ENCODE measurements at places on chromosomes 6 and 20.

- DNase-seq = no peak
These were observed 494.2 kb upstream of the JAG1 start for GRCh38 chr20:11168026-11168425.

DNA sequence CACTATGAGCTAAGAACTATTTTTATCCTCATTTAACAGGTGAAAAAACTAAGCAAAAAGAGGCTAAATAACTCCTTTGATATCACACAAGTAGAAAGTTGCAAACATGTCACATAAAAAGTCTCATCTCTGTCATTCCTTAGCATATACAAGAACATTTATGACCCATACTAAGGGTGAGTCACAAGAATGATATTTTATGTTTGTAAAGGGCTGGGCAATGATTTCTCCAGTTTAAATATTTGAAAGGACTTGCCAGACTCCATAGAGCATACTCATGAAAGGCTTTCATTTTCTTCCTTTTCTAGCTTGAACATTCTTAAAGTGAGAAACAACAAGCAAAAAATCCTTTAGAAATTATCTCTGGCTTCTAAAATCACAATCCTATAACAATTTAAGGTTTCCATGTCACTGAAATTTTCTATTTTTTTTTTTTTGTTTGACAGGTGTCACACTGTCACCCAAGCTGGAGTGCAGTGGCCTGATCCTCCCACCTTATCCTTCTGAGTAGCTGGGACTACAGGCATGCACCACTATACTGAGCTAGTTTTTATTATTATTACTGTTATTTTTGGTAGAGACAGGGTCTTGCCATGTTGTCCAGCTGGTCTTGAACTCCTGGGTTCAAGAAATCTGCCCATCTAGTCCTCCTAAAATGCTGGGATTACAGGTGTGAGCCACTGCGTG is 338.0 kb upstream of the KHDRBS2 start:
- DNase-seq = no peak

- no peak for DNase-seq
These were observed 314.5 kb downstream of the COL12A1 start for GRCh38 chr6:74891349-74891831.

GRCh38 chr20:20505554-20505953 is 137.7 kb downstream of the INSM1 start:
- no peak for DNase-seq

- no peak for DNase-seq
These were observed 10.8 kb downstream of the HECA start for GRCh38 chr6:139145661-139146060.

DNA sequence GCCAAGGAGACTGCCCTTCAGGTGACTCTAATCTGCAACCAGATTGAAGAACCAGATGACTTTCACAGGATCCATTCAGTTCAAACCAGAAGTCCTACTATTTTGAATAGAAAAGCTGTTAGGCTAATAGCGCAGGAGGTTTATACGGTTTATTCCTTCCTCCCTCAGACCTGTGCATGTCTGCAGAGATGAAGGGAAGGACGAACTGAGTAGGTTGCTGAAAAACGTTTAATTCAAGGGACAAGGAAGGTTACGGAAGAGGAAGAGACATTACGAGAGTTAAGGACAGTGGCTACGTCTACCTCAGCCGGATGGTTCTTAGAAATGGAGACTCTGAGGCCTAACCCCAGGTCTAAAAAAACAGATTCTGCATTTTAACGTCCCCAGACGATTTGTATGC is 978 bp downstream of the AURKA start:
- DNase-seq = no peak

DNA sequence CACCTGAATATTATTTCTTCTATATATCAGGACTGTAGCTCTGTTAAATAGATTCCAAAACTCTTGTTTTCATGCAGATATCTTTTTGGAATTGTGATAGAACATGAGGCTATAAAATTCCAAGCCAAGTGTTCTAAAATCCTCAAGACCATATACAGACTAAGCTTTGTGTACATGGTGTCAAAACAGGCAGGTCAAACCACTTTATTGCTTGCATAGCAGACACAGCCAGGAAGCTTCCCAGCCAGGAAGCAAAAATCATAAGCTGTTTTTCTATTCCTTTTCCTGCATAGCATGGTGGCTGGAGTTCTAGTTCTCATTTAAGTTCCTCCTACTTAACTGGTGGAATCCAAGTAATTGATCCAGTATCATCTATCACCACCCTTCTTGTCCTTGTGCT is 353.3 kb downstream of the PAX1 start:
- DNase-seq = no peak

DNA sequence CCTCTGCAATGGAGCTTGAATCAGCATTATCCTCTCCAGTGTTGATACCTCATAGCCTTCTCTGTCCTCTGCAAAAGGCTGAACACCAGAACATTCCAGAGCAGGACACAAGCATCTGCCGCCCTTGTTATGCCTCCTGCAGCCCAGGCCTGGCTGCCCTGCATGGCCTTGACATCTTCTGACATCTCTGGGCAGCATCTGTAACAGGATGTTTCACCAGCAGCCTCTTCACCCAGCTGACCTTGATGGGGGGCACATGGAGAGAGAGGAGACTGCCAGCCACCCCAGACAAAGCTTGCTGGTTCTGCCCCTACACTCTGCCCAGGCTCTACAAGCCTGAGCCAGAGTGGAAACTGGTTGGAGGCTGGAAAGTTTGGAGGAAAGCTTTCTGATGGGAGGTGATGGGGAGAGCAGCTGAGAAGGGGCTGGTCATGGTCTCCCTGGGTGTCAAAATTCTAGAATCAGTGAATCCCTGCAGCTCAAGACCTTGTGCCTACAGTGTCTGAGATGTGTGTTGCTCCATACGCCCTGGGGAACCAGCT is 145.1 kb downstream of the MRPL14 start:
- DNase-seq = no peak

GRCh38 chr20:13305284-13305683 is 84.2 kb downstream of the ISM1 start:
- DNase-seq = no peak

GRCh38 chr6:14974792-14975470 is 270.9 kb upstream of the JARID2 start:
- no peak for DNase-seq

DNA sequence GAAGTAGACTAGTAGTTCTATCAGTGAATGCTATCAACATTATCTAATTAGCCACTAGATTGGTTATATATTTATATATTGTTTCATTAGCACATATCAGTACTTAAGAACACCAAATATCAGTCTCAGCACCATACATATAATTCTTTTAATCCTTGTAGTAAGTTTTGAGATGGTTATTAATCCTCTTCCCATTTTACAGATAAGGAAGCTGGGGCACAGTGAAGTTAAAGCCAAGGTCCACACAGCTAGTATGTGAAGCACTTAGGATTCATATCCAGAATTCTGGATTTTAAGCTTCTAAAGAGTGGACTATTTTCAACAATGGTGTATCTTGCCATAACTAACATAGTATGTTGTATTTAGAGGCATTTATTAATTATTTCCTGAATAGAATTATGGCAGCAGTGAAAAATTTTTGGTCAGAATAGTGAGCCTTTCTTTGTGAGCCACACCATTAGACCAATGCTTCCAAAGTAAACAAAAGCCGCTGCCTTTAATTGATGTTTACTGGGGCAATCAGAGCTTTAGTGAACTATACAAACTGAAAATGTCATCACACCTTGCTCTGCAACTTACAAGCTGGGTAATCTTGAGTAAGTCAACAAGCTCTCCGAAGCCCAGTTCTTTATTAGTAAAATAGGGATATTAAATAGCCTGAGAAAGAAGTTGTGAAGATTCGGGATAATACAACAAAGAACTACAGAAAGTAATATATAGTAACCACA is 41.9 kb upstream of the HBS1L start:
- DNase-seq = no peak

DNA sequence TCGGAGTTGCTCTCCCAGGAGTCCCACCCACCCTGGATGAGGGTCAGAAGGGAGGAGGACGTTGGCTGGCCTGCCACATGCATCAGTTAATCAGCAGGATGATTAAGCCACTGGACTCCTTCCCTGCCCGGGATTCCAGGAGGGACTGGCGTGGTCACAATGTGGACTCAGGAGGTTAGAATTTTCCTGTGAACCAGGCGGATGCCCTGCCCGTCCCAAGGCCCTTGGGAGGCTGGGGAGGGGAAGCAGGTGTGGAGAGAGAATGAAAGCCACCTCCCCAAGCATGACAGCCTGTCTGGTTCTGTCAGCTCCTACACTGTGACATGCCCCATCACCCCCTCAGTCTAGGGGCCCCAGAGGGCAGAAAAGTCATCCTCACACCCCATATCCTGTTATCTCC is 11.6 kb upstream of the ITPR3 start:
- no peak for DNase-seq

DNA sequence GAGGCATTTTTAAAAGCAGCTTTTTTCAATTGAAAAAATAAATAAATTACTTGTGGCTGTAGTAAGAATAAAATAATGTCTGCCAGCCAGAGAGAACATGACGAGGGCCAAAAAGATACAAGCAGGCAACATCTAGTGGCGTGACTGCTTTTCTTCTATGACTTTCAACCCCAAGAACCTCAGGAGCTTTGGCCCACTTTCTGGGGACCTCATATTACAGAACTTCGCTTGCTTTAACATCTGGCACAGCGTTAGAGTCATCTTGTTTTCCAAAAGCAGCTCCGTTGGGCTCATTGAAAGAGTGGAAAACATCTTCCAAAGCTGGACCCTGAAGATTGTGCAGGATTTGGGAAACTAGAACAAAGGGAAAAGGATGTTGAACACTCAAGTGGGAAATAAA is 67.0 kb downstream of the ARMC2 start:
- no peak for DNase-seq

GRCh38 chr20:61252601-61253263 is 671 bp downstream of the CDH4 start:
- no peak for DNase-seq

DNA sequence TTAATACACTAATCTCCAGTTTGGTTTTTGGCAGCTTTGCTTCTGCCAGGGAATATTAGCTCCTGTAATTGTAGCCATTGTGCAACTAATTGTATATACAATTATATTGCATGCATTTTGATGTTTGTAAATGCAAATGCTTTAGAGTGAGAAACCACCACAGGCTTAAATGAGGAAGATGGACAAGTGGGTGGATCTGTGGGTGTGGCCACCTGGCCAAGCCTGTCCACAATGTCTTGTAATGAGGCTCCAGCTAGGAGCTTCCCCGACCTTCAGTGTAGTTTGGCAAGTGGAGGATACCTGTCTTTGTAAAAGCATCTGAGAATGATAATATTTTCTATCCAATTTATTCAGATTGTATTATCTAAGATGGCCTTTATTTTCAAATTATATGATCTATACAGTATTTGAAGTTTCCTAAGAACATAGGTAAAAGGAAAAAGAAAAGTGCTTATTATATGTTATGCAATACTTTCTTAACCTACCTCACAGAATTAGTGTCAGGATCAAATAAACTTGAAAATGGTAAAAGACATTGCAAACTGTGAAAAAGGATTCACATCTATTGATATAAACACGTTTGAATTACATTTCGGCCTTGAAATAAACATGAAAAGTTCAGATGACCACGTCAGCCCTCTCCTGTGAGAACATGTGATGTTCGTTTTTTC is 49.3 kb upstream of the ARID1B start:
- DNase-seq = no peak

DNA sequence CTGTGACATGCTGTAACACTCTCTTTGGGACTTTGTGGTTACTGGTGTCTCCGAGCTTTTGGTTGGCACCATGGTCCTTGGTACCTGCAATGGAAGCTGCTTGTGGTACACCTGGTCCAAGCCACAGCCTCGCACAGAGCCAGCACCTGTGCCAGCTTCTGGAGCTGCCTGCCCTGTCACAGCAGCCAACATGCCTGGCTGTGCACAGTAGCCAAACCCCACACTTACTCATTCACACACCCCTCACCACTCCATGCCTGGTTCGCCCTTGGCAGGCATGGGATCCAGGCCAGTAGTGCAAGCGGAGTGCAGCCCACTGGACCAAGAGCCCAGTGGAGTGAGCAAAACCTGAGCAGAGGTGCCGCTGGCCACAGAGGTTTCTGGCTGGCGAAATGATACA is 459.9 kb downstream of the TBC1D32 start:
- no peak for DNase-seq

DNA sequence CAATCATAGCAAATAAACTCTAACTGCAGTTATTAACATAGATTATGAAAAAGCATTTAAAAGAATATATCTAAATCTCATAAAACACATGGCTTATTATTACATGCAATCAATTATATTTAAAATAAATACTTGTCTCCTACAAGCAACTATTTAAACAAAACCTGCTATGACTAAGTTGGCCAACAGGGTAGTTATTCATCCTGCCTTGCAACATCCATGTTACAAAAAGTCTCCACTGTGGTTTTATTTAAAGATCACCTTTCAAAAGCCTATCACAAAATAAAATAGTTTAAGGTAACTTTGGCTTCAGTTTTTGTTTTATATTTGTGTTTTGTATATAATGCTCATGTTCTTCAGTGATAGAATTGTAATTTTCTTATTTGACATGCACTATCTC is 1127.0 kb upstream of the MAP3K7 start:
- no peak for DNase-seq

- DNase-seq = no peak
These were observed 6.7 kb downstream of the SAYSD1 start for GRCh38 chr6:39108041-39108839.

GRCh38 chr6:33160728-33161344 is 31.4 kb downstream of the COL11A2 start:
- peak; percentile 47 for DNase-seq

GRCh38 chr6:4930025-4930691 is 73.7 kb downstream of the RPP40 start:
- no peak for DNase-seq

DNA sequence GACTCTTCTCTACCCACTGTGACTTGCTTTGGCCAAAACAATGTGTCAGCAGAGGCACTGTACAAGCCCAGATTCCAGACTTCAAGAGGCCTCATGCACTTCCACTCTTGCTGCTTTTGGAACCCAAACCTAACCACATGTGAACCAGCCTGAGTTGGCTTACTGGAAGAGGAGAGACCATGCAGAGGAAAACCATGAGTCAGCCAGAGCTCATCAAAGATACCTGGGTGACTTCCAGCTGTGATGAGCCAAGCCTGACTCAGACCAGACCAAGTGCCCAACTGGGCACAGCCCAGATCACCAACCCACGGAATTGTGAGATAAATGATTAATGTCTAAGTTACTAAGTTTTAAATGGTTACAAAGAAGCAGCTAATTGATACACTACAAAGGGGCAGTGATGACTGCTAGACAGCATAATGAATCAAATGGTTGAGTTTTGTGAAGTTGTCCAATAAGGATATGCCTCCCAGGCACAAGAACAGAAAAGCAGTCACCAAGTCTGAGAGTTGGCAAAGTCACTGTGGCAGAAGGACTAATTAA is 16.2 kb upstream of the BEND6 start:
- DNase-seq = peak; percentile 92

Measured in fibroblast of skin of left biceps (primary cell).